ENCODE measurements at places on chromosomes 11 and 22.

- DNase-seq = no peak
These were observed 44.6 kb upstream of the EHF start for GRCh38 chr11:34576331-34576730.

DNA sequence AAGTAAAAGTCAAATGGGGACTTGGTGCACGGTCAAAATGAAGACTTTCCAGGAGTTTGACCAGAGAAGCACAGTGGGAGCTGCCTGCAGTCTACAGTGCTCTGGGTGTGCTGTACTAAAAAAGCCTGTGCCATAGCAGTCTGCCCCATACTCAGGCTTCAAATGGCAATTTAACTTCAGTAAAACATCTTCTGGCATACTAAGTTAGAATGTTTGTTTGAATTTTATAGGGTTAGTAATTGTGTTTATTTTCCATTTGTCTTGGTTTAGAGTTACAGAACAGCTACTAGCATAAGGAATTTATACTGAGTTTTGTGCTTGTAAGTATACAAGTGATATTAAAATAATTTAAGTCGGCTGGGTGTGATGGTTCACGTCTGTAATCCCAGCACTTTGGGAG is 29.3 kb upstream of the LIPT2 start:
- no peak for DNase-seq

DNA sequence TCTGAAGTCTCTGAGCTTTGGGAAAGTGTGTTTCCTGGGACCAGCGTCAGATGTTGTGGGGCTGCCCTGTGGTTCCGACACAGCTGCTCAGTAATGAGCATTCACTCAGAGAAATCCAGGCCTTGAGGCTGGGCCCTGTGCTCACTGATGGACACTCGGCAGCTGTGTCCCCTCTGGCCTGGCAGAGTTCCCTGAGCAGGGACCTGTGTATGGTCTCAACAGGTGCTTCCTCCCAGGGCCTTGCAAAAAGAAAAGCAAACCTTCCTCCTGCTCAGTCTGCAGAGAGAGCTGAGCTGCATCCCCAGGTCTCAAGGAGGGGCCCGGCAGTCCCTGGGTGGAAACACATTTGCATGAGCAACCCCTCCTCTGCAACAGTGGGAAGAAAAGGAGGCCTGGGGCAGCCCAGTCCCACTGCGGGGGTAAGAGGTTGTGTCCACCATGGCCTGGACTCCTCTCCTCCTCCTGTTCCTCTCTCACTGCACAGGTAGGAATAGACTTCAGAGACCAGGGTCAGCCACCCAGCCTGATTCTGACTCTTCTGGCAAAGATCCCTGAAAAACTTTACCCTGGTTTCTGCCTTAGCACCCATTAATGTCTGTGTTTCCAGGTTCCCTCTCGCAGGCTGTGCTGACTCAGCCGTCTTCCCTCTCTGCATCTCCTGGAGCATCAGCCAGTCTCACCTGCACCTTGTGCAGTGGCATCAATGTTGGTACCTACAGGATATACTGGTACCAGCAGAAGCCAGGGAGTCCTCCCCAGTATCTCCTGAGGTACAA is 131.2 kb downstream of the VPREB1 start:
- DNase-seq = no peak

GRCh38 chr11:17774232-17775034 is 39.9 kb downstream of the KCNC1 start:
- DNase-seq = no peak

DNA sequence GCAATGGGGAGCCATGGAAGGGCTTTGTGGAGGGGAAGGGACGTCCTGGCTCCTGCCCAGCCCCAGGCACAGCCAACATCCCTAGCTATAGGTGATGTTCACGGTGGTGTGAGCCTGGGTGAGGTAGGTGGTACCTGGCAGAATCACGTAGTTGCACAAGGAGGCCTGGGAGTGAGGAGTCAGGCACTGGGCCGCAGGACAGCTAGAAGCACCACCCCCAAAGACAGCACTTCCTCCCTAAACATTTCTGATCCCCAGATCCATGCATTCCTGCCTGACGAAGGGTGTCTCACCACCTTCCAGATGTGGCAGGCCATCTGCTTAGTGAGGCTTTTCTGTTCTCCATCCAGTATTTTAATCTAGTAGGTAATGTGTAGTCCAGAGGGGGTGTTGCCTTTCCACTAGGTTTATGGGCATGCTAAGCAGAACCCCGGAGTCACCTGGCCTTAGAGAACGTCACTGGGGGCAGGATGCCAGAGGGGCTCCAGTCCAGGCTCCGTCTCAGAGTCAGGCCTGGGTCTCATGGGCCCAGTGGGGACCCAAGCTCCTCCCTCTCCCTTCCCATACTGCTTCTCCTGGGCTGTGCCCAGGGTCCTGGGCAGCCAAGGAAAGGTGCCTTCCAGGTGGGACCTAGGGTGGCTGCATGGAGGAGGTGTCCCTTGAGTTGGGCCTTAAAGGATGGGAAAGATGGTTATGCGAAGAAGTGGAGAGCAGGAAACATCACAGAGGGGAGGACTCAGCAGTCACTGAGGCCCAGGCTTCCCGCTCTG is 56.2 kb downstream of the OTOG start:
- no peak for DNase-seq

- DNase-seq = no peak
These were observed 412.9 kb downstream of the TBC1D22A start for GRCh38 chr22:47175151-47176025.

GRCh38 chr11:68051191-68052136 is 12.6 kb downstream of the TCIRG1 start:
- no peak for DNase-seq

DNA sequence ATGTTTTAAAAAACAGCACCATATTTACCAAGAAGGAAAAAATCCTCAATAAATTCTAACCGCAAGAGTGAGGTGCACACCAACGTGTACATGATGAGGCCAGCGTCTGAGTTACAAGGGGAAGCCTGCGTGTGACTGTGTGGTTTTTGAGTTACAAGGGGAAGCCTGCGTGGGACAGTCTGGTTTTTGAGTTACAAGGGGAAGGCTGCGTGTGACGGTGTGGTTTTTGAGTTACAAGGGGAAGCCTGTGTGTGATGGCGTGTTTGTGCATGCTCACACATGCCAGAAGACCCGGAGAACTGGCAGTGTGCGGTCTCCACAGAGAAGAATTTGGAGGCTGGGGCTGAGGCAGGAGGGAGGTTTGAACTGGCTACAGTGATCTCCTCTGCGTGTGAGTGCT is 1376.4 kb downstream of the TBC1D22A start:
- DNase-seq = no peak

- DNase-seq = no peak
These were observed 12.8 kb downstream of the DGCR2 start for GRCh38 chr22:19109198-19110063.

- DNase-seq = no peak
These were observed 115.9 kb downstream of the CASP12 start for GRCh38 chr11:104782377-104782754.

DNA sequence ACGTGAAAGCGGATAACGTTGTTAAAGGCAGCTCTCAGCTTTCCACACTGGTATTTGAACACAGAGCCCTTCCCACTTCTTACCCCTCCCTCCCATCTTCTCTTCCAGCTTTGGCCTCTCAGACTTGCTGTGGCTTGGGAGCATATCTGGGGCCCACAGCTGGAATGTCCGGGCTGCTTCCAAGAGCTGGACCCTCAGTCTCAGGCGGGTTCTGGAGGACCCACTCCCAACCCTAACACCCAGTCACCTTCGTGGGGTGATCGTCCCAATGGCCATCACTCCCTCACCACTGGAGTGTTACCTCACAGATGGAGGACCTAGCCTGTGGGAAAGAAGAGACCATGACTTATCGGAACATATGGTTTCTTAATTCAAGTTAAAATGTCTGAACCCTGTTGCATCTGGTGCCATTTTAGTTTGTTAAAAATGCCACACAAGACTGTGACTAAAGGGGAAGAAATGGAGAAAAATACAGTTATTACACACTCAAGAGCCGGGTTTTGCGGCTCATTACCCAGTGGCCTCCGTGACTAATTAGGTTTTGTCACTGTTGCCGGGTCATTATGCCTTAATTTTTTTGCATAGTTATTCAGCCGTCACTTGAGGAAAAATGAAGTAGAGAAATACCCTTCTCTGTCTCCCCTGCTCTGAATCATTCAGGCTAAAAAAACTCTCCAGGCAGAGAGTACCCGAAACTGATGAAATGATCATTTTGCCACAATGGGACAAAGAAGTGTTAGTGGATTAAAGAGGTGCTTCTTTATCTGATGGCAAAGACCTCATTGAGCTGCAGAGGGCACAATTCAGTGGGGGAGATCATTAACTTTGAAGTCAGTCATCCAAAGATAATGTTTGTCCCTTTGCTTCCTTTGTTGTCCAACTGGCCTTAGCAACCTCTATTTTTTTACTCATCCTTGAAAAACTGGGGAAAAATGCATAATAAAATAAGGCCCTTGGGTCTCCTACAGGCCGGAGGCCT is 87.2 kb upstream of the HTATIP2 start:
- no peak for DNase-seq

GRCh38 chr22:29079218-29079901 is 6.5 kb downstream of the KREMEN1 start:
- no peak for DNase-seq

- no peak for DNase-seq
These were observed 427.9 kb downstream of the JRKL start for GRCh38 chr11:96817482-96818399.

GRCh38 chr22:37515901-37516300 is 3.3 kb downstream of the CARD10 start:
- no peak for DNase-seq

Data from putamen (tissue), 1 donor.